Fibroblast of the aortic adventitia (primary cell): ENCODE measurements at places on chromosomes 2 and 18. TPM values are rescaled to one million over a fixed set of nuclear protein-coding genes. Genes with fewer than 3 reads are reported as not detected.

The LCT gene
- total RNA-seq = not detected in 2 replicates

The UBR3 gene
- 29.2 and 45.5 TPM in 2 replicates for total RNA-seq

The SERPINB5 gene
- total RNA-seq = not detected in 2 replicates

The KIF5C gene
- total RNA-seq = 0.09 TPM in 1 of 2 replicates, not detected in the other

The STARD6 gene
- not detected in 2 replicates for total RNA-seq

The ASB18 gene
- not detected in 2 replicates for total RNA-seq

The FZD7 gene
- 35.8 and 40.4 TPM in 2 replicates for total RNA-seq

The SPP2 gene
- 0.36 TPM in 1 of 2 replicates, not detected in the other for total RNA-seq

The NBAS gene
- total RNA-seq = 76.0 and 83.2 TPM in 2 replicates

The TNFAIP6 gene
- 47.3 and 51.9 TPM in 2 replicates for total RNA-seq

The RNF138 gene
- 8.6 and 28.3 TPM in 2 replicates for total RNA-seq

The ST6GAL2 gene
- total RNA-seq = 0.09 and 0.16 TPM in 2 replicates

The NPHP1 gene
- total RNA-seq = 11.8 and 11.9 TPM in 2 replicates

The RUFY4 gene
- not detected in 2 replicates for total RNA-seq

The PDE6D gene
- 14.1 and 30.6 TPM in 2 replicates for total RNA-seq

The ACKR3 gene
- 0.72 and 2.0 TPM in 2 replicates for total RNA-seq

The PLEK gene
- under 0.01 TPM in 1 of 2 replicates, not detected in the other for total RNA-seq
